SK-N-SH (cell line): ENCODE measurements at places on chromosomes 12 and 14. TPM values are rescaled to one million over a fixed set of nuclear protein-coding genes. Genes with fewer than 3 reads are reported as not detected.
A peak's percentile ranks its signal among the peaks of the same experiment; 100 is the strongest.

GRCh38 chr14:62015945-62016344 lies 253.7 kb downstream of the SNAPC1 start:
- H3K27me3 ChIP-seq, result no peaks in the 10 kb centered on the region
- H3K27ac ChIP-seq, result no peak overlapping the region
- no peak overlapping the region for H3K4me3 ChIP-seq
- no peaks in the 10 kb centered on the region for H3K4me1 ChIP-seq
- no peak for DNase-seq
- H3K36me3 ChIP-seq, result no peaks in the 10 kb centered on the region

The WDHD1 gene
- 2.9 and 3.6 TPM in 2 replicates for polyA plus RNA-seq

DNA sequence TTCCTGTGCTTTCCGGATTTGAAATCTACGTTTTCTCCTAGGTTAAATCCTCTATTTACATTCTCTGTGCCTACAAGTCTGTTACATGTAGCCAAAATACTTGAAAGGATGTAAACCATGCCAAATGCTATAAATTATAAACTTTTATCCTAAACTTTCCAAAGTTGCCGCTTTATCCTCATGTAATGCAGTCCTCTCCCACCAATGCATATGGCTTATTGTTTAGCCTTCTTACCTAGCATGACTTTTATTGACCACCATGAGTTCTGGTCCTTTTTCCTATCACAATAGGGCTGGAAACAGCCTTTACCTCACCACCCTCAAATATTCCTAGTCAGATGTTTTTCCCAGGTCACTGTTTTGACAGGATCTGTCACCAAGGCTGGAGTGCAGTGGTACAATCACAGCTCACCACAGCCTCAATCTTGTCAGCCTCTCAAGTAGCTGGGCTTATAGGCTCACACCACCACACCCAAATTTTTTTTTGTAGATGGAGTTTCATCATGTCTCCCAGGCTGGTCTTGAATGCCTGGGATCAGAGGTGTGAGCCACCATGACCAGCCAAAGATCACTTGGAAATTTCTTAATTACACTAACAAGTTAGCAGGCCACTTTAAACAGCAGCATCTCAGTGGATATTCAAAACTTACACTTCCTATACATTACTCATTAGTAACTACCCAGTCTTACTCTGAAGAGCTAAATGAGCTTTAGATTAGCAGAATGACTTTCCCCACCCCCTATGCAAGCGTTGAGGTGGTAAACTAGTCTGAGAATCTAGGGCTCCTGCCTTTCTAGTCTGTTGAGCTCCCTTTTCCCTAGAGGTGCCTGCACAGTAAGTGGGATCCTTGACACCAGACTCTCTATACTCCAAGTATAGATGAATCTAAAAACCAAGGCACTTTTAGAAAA lies 4.1 kb downstream of the TUBA1B start:
- DNase-seq, result no peak
- H3K27ac ChIP-seq, result 0 out of 2 replicates have a peak overlapping the region, but pooled peaks have one; percentile 3
- H3K4me1 ChIP-seq, result peaks cover 10% of the 10 kb centered on the region; the same call in 1 of the 2 replicates
- H3K4me3 ChIP-seq, result no peak overlapping the region
- no peaks in the 10 kb centered on the region for H3K27me3 ChIP-seq
- H3K36me3 ChIP-seq, result peaks cover 25% of the 10 kb centered on the region

The FAR2 gene
- 7.4 and 7.9 TPM in 2 replicates for polyA plus RNA-seq

DNA sequence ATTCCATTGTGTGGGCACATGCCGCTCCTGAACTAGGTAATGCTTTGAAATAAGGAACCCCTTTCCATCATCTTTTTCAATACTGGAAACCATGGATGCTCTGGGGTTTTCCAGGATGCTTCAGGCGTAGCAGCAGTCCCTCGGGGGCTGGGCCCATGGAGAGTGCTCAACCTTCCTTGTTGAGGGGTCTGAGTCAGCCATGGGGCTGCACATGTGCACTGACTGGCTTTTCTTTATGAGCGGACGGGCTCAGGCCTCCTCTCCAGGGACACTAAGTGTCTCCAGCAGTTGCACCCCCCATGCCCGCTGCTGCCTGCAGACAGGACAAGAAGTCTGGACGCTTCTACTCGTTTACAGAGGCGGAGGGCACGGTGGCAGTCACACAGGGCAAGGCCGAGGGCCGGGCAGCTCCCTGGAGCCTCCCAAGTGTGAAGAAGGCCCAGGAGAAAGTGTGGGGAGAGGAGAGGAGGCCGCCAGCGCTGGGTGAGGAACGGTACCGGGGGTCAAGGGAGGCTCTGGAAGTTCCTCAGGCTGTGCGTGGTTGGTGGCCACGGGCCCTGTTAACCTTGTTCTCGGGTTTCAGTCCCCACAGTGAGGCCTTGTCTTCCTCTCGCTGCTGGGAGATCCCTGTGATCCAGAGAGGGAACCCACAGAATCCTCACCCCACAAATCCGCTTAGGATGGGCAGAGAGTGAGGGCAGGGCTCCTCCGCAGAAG lies 51.2 kb downstream of the TEAD4 start:
- H3K27ac ChIP-seq, result no peak overlapping the region
- DNase-seq, result no peak
- H3K36me3 ChIP-seq, result no peaks in the 10 kb centered on the region; the same call in 1 of the 2 replicates
- no peaks in the 10 kb centered on the region for H3K27me3 ChIP-seq

DNA sequence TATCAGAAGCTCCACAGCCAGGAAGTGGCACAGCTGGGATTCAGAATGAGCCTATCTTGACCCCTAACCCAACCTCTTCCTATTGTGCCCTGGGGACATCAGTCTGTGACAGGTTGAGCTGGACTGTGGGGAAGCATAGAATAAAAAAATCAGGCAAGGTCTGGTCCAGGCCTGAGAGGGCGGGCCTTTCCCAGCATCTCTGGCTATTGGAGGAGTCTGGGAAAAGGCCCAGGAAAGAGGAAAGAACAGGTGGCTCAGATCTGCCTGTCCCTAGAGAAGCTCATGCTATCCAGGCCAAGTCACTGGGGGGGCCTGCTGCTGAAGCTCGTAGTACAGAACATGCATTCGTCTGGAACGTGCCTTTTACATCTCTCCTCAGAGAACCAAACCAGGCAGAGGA lies 100.5 kb downstream of the PPM1H start:
- no peak overlapping the region for H3K4me3 ChIP-seq
- no peak overlapping the region for H3K27ac ChIP-seq
- no peaks in the 10 kb centered on the region for H3K36me3 ChIP-seq
- no peaks in the 10 kb centered on the region; the same call in 1 of the 2 replicates for H3K4me1 ChIP-seq
- DNase-seq, result no peak

DNA sequence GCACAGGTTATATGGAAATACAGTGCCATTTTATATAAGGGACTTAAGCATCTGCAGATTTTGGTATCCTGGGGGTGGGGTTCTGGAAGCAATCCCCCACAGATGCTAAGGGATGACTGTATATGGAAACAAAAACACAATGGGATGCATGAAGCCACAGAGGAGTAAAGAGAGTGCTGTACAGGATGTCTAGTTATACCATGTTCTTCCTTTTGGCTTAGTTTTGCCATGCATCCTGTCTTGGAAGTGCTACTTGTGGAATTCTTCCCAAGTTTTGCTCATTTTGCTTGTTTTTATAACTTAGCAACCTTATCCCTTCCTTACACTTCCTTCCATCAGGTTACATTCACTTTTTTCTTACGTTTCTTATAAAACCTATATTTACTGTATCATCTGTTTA lies 55.6 kb downstream of the TRMT5 start:
- no peaks in the 10 kb centered on the region for H3K27me3 ChIP-seq
- no peaks in the 10 kb centered on the region for H3K36me3 ChIP-seq
- no peak overlapping the region for H3K4me3 ChIP-seq
- no peak overlapping the region for H3K27ac ChIP-seq
- DNase-seq, result no peak
- no peaks in the 10 kb centered on the region; the same call in 1 of the 2 replicates for H3K4me1 ChIP-seq

DNA sequence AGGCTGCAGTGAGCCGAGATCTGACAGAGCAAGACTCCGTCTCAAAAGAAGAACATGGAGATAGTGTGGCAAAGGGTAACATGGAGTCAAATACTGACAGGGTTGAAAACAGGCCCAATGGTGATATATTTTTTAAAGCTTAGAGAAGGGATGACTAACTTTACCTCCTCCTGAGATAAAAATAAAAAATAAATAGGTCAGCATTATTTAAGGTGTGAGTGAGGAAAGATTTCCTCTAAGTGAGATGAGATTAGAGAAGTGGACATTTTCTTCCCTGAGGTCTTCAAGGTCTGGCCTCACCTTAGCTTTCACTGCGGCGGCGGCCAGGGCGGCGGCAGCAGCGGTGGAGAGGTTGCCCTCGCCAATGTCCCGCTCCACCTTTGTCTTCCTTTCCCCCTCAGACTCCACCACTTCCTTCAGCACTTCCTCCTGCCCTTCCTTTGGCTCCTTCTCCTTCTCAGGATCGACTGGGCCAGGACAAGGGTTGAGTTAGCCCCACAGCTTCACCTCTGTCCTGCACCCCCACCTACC lies 11.1 kb downstream of the MYL6 start:
- peaks cover 52% of the 10 kb centered on the region; the same call in 1 of the 2 replicates for H3K36me3 ChIP-seq
- H3K4me1 ChIP-seq, result no peaks in the 10 kb centered on the region
- DNase-seq, result no peak
- H3K4me3 ChIP-seq, result no peak overlapping the region
- no peak overlapping the region for H3K27ac ChIP-seq
